Muscle of leg (tissue), 16 donors: ENCODE measurements at places on chromosomes 2 and 18. TPM values are rescaled to one million over a fixed set of nuclear protein-coding genes. Genes with fewer than 3 reads are reported as not detected.

DNA sequence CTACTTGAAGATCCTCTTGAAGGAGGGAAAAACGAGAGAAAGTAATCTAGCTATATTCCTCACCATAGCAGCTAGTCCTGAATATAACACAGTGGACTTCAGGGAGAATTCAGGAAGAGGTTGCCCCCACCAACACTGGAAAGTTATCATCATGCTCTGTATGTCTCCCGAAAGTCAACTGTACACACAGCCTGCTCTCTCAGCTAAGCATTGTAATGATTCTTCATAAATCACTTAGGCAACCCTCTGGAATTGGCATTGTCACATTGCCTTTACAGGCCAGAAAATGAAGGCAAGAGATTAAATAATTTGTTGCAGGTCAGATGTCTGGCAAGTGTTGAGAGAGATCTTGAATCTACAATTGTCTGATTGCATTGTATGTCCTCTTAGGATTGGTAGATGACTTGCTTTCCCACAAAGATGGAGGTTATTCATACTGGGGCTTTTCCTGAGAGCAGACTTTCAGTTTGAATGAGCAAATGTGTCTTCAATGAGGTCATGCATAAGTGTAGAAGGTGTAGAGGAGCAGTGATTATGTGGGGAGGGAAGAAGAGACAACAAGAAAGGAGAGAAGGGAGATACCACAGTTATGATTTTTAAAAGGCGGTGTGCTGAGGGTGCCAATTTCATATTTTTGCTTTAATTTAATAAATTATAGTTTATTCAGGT lies 667.2 kb downstream of the DCDC2C start:
- no peaks in the 10 kb centered on the region for H3K36me3 ChIP-seq
- no peaks in the 10 kb centered on the region for H3K27me3 ChIP-seq
- H3K4me3 ChIP-seq, result no peak overlapping the region

DNA sequence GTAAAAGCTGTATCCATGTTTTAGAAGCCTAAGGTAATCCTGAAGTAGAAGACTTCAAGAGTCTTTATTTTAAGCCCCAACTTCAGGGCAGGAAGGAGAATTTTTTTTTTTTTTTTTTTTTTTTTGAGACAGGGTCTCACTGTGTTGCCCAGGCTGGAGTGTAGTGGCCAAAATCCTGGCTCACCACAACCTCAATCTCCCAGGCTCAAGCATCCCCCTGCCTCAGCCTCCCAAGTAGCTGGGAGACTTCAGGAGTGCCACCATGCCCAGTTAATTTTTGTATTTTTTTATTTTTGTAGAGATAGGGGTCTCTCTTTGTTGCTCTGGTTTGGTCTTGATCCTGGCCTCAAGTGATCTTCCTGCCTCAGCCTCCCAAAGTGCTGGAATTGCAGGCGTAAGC lies 3.3 kb upstream of the RNF152 start:
- H3K36me3 ChIP-seq, result no peaks in the 10 kb centered on the region
- no peak overlapping the region for H3K4me3 ChIP-seq
- no peak overlapping the region for H3K27ac ChIP-seq
- DNase-seq, result no peak

GRCh38 chr2:100731535-100731981 lies 88.4 kb upstream of the NPAS2 start:
- H3K4me3 ChIP-seq, result no peak overlapping the region
- no peak overlapping the region for H3K27ac ChIP-seq
- peaks cover 5% of the 10 kb centered on the region for H3K4me1 ChIP-seq

DNA sequence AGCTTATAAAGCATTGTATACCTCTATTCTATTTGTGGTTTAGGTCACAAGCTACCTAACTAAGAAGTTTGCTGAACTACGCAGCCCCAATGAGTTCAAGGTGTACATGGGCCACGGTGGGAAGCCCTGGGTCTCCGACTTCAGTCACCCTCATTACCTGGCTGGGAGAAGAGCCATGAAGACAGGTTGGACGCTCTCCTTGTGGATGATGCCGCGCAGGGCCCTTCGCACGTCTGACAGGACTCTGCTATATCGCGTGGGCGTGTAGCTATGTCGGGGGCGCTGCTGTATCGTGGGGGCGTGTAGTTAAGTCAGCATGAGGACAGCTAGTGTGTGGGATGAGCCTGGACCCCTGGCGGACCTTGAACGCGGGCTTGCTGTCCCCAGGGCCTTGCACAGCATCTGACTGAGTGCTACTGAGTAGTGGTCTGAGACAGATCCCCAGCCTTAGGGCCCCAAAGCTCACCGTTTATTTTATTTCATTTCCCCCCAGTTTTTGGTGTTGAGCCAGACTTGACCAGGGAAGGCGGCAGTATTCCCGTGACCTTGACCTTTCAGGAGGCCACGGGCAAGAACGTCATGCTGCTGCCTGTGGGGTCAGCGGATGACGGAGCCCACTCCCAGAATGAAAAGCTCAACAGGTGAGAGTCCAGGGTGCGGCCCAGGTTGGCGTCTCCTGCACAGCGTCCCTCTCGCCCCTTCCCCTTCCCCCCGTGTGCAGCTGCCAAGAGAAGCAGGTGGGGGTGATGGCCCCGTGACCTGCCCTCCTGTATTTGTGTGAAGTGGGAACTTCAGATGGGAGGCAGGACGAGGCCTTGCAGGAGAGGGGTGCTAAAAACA lies 15.6 kb upstream of the CNDP1 start:
- H3K36me3 ChIP-seq, result peaks cover 82% of the 10 kb centered on the region
- H3K4me3 ChIP-seq, result no peak overlapping the region
- H3K4me1 ChIP-seq, result no peaks in the 10 kb centered on the region
- no peak overlapping the region for H3K27ac ChIP-seq

The TMEFF2 gene
- 27.9 TPM for polyA plus RNA-seq
